Activated CD8-positive, alpha-beta memory T cell treated with anti-CD3 and anti-CD28 coated beads, Interleukin-2, amount 50 U/mL, for 48 hours (primary cell): ENCODE measurements at places on chromosomes 7 and 10.

DNA sequence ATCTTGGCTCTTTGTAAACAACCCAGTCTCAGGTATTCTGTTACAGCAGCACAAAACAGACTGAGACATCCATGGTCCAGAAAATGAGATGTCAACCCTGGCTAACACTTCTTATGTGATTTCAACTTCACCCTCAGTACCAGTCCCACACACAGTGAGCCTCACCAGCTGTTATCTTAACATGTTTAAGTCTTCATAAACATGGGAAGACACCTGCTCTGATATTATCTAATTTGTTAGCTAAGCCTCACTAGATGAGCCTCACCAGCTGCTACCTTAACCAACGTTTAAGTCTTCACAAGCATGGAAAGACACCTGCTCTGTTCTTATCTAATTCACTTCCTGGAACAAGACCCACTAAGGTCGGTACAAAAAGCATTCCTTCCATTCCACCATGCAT, 130.8 kb downstream of the CALN1 start:
- DNase-seq, result no peak

- DNase-seq, result no peak
These were observed 10.7 kb upstream of the STEAP4 start for GRCh38 chr7:88317422-88317821.

GRCh38 chr7:48035967-48036478, 680 bp downstream of the C7orf57 start:
- DNase-seq, result no peak

- DNase-seq, result no peak
These were observed 9.2 kb upstream of the FGFR2 start for GRCh38 chr10:121607310-121608055.

GRCh38 chr10:64537928-64538327, 1016.7 kb downstream of the REEP3 start:
- DNase-seq, result no peak

DNA sequence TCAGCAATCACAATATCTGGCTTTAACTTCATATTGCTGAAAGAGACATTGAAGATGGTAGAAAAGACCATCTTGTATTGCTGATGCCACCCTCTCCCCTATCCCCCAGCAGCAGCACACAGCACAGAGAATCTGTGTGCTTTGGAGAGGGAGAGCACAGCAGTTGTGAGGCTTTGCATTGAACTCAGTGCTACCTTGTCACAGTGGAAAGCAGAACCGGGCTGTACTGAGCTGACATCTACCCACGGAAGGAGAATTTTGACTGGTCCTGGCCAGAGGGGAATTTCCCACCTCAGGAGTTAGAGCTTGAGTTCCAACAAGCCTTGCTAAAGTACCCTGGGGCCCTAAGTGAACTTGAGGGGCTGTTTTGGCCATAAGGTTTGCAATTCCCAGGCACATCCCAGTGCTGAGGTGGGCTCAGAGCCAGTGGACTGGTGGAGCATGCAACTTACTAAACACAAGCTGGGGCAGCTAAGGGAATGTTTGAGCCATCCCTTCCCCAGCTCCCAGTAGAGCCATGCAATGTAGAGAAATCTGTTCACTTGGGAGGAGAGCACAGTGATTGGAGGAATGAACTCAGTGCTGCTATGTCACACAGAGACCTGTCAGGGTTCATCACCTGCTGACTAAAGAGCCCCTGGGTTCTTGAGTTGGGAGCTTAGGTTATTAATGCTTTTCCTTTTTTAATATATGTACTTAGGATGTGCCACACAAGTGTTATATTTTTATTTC, 62.1 kb downstream of the OR13A1 start:
- no peak for DNase-seq

DNA sequence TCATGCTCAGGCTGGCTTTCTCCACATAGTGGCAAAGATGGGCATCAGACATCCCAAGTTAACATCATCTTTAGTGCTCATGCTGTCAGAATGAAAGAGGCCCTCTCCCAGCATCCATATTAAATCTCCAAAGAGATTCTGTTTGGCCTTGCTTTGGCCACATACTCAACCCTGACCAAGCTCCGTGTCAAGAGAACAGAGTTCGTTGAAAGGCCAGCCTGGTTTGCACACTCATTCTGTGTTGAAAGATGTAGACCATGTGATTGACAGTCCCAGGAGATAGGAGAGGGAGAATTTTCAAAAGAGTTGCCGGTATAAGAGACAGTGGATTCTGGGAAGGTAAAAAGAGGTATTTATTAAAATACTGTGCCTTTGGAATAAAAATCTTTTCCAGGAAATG, 19.7 kb downstream of the MET start:
- DNase-seq, result no peak

- DNase-seq, result no peak
These were observed 40.1 kb upstream of the SLC29A3 start for GRCh38 chr10:71278691-71279588.

DNA sequence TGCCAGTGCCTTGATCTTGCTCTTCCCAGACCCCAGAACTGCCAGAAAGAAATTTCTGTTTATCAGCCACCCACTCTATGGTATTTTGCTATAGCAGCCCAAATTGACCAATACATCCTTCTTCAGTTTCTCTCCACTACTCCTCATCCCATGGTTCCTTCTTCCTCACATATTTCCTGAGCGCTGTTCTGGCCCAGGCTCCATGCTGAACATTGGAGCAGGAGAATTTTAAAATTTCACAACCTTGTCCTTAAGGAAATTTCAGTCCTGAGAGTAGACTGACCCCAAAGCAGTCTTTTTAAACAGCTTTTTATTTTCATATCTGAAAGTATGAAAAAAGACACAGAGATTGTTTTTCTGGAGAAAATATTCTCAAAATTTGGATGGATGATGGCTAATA, 297.1 kb downstream of the RNLS start:
- no peak for DNase-seq

DNA sequence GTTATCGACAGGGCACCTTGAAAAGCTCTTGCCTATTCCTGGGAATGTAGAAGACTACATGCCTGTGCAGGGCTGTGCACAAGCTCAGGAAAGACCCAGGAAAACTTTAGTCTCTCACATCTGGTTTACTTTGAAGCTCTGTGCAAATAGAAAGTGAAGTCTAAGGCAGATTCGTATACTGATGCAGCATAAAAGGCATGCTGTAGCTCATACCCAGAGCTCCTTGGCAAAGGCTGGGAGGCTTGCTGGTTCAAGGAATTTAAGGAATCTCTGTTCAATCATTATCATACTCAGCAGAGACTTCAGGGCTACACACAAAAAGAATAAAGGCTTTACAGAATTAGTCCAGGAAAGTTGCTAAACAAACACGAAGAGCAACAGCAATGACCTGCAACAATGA, 192.0 kb downstream of the OTUD1 start:
- DNase-seq, result no peak
